Activated CD4-positive, alpha-beta T cell treated with anti-CD3 and anti-CD28 coated beads for 36 hours (primary cell): ENCODE measurements at places on chromosomes 7 and 10. TPM values are rescaled to one million over a fixed set of nuclear protein-coding genes. Genes with fewer than 3 reads are reported as not detected.

DNA sequence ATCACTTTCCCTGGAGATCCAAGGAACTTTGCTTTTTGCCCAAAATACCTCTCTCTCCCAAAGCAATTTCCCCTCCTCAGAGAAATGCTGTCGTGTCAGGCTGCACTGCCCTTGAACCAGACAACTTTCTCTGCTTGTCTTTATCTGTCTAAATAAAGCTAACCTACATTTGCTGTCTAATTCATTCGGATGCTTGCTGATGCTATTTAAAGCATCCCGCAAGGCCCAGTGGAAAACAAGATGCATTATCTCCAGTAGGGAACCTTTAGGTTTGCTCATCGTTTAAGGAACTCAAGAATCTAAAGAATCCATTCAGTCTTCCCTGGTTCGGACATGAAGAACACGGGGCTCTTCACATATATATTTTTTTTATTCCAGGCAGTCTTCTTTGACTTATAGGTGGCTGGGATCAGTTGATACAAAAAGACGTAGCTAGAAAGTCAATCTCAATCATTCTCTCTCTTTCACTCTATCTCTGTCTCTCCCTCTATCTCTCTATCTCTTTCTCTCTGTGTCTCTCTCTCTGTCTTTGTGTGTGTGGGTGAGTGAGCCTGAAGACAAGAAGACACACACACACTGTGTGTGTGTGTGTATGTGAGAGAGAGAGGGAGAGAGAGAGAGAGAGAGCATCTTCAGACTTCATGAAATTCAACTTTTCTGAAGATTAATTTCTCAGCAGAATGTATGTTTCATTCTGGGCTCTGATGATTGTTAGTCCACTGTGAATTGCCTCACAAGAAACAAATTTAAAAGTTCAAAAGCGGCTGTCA lies 92.8 kb upstream of the MKLN1 start:
- DNase-seq, result no peak

DNA sequence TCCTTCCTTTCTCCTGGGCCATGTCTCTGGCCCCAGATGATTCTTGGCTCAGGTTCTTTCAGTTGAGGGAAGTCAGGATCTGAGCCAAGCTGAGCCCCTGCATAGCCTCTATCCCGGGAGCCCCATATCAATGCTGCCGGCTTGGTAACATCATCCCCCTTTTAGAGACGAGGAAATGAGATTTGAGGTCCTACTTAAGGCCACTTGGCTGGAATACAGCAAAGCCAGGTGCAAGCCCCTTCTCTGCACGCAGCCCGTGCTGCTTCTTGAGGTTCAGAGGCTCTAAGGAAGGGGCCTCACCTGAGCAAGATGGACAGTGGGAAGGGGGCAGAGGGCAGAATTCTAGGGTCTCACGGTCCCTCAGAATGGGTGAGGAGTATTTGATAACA lies 2.4 kb upstream of the IRF5 start:
- DNase-seq, result no peak

GRCh38 chr10:44911951-44912350 lies 814 bp downstream of the TMEM72 start:
- no peak for DNase-seq

GRCh38 chr10:47408606-47409005 lies 24.5 kb upstream of the ZNF488 start:
- DNase-seq, result no peak

RHOBTB1 gene
- 0.21 TPM for total RNA-seq

OAT gene
- total RNA-seq, result 39.6 TPM

DNA sequence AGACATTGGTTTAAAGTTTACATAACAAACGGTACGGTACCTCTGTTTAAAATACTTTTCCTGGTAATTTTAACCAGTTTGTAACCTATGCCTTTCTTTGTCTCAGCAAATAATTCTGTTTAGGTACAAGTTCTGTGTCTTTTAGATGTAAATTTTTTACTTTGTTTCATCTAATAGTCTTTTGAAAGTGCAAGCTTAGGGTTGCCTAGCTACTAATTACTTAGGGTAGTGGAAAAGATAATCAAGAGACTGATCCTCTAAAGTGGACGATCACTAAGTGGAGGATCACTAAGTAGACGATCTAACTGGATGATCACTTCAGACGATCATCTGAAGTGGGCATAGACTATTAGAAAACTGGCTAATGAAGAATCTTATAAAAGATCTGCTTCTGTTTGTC lies 16.1 kb upstream of the FKBP9 start:
- no peak for DNase-seq

DNA sequence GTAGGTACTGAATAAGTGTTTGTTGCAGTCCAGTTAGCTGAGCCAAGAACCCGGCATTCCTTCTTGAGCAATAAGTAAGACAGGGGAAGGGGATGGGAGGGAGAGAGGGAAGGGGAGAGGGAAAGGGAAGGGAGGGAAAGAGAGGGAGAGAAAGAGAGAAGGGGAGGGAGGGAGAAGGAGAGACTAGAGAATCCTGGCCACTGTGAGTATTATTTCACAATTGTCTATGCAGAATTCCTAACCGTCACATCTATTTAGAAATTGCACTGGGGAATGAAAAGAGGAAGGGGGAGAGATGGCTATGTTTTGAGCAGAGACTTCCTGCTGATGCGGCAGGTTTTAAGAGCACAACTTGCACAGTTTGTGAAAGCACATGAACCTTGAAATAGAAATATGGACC lies 251.4 kb upstream of the ZMIZ1 start:
- DNase-seq, result no peak

DNA sequence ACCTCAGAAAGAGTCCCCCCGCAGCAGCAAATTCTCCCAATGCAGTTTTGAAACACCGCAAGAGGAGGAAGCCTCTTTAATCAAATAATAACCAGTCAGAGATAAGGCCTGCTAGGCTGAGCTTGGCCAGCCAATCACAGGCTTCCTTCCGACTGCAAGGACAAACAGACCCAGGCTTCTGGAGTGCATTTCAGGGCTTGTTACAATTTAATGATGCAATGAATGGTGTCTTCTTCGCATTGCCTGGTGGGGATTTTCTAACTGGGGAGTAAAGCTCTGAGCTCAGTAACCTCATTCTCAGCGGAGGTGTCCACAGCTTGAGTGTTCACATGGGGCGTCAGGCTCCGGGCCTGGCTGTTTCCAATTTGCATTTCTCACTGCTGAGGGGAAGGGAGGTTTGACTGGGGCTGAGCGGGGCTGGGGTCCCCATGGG lies 31.8 kb upstream of the GPAM start:
- no peak for DNase-seq

DNA sequence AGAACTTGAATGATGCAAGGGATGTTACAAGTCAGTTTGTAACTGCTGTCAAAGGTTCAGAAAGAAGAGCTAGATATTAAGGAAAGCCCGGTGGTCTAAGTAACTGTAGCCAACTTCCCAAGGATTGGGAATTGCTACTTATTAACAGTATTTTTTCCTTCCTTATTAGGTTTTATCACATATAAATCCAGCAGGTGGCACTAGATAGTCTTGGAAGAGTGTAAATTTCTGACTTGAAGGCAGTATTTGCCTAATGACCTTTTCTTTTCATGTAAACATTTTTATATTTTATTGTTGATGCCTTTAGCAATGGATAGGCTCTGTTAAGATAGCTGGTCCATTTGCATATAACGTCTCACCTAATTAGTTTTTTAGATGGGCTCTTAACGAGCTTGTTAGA lies 51.2 kb downstream of the ANLN start:
- DNase-seq, result no peak

DNA sequence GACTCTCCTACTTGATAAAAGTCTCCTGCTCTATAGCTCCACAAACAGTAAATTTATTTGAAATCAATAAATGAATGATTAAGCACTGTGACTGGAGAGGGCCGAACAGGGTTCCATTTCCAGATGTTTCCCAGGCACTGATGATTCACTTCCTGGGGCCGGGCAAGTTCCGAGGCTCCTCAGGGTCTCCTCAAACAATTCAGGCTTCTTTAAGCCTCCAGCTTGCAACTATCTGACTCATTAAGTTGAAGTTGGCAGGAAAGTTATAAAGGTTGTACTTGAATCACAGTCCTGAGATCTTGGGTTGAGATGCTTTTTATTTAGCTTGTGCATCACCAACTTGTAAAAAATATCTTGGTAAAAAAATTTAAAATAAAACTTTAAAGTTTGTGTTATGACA lies 612.9 kb downstream of the DNAJB6 start:
- no peak for DNase-seq

ABCA13 gene
- total RNA-seq, result not detected

- DNase-seq, result no peak
Measured at GRCh38 chr7:4244635-4245034, 437.5 kb upstream of the FOXK1 start.

GRCh38 chr10:37010741-37011140 lies 114.7 kb upstream of the ANKRD30A start:
- DNase-seq, result no peak

DNA sequence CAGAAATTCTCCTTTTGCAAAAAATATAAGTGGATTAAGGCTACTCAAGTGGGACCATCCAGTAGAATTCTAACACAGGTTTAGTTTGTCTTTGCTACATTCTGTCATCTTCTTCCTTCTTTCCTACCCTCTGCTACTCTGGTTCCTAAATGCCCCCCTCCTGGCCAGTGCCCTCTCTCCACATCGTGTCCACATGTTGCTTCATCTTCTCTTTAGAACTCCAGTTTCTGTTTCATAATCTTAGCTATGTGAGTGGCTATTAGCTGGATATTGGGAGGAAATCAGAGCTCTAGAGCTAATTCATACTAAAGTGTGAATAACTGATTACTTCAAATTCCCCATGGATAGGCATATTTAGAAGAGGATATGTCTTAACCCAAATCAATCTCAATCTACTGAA lies 528.5 kb downstream of the LRMDA start:
- DNase-seq, result no peak

- peak; percentile 86 for DNase-seq
Measured at GRCh38 chr7:105652359-105652993, 71.2 kb upstream of the EFCAB10 start.

RELN gene
- not detected for total RNA-seq

FRMD4A gene
- 1.3 TPM for total RNA-seq

BTBD16 gene
- total RNA-seq, result not detected

DNA sequence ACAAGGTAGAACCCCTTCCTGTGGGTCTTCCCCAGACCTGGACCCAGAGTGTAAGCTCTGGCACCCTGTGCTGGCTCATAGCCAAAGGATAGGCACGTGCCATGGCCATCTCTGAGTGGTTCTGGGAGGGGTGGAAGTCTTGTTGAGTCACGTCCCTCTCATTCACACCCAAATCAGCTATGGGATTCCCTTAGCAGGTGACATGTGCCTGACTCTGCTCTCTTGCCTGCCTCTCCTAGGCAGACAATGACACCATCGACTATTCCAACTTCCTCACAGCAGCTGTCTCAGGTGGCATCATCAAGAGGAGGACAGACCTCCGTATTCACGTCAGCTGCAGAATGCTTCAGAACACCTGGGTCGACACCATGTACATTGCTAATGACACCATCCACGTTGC lies 59.8 kb downstream of the C10orf120 start:
- DNase-seq, result no peak

DNA sequence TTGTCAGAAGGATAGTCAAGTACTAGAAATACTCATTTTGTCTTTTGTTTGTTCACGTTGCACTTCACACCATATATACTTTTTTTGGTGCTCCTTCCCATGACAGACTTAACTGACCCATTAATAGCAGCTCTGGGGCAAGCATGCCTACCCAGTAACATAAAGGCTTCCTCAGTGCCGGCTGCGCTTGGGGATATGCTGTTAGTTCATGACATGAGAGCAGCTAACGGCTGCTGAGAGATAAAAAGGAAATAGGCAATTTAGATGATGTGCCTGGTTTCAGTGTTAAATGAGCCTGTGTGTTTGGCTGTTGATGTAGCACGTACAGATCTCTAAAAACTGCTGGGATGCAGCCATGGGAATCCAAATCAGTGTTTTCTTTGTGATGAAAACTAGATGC lies 86.4 kb downstream of the TAX1BP1 start:
- no peak for DNase-seq

DNA sequence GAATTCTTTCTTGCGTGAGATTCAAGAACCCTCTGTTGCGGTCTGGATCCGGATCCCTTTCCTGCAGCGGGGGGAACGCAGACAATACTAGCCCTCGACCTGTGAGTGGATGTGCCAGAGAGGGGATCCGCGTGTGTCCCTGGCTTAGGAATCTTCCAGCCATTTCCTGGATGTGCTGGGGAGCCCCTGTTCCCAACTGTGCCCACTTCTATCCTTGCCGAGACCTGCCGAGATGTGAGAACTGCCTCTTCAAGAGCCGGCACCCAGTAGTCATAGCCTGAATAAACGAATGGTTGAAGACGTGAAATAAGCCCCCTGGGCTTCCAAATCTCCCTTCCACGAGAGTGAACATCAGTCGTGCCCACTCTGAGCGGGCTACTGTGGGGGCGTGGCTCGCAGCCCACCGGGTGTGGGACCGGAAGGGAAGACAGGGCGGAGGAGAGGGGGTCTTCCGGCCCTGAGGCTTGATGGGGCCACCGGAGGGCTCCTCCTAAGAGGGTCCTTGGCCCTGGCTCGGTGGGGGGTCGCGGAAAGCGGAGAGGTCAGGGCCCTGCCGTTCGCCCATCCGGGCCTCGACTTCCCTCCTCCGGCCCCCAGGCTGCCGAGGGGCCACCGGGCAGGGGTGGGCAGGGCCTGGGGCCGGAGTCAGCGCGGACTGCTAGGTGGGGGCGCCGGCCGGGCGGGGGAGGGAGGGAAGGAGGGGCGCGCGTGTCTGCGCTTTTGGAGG lies 1.3 kb upstream of the CCDC136 start:
- DNase-seq, result no peak

DNA sequence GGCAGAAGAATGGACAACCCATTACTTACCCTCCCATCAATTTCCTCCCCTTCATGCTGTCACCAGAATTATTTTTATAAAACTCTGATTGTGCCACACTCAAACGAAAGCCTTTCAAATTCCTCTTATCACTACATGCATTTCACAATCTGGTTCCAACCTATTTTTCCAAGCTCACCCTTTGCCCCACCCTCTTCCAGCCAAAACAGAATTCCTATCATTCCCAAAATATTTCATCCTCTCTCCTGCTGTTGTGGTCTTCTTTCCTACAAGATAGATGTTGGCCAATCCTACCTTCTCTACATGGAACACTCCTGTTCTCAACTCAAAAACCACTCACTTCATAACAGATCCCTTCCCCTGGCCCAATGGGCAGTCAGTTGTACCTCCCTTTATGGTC lies 111.5 kb downstream of the ELAPOR2 start:
- no peak for DNase-seq

- DNase-seq, result no peak
Measured at GRCh38 chr7:155790666-155791065, 21.6 kb downstream of the SHH start.
